Mesenteric fat pad (tissue), 1 donor: ENCODE measurements at places on chromosomes 7 and 10. TPM values are rescaled to one million over a fixed set of nuclear protein-coding genes. Genes with fewer than 3 reads are reported as not detected.

Gene RASA4B
- 16.3 TPM for total RNA-seq

DNA sequence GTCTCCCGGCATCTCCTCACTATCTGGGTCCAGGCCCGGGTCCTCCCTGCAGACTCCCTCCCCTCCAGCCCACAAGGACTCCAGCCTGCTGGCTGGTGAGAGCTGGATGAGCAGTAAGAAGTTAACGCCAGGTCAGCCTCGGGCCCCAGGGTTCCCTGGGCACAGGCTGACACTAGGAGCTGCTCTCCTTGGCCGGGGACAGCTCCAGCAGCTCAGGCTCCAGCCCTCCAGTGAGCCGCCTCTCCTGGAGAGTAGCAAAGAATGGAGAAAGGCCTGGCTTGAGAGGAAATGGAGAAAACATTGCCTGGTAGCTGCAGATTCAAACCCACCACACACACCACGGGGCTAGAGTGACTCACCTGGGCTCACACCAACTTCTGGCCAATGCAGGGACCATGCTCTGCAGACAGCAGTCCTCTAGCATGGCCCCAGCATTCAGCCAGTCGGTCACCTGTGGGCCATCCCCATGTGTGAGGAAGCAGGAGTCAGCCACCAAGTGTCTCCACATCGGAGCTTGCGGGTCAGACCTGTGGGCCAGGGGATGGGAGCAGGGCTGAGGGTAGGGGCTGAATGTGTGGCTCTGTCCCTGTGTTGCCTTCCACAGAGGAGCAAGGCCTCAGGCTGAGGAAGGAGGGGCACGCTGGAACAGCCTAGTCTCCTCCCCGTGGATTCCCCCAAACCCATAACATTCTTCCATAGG is 6.5 kb downstream of the SAP25 start:
- no peak for DNase-seq

- DNase-seq = no peak
Observed at GRCh38 chr10:119395280-119396007, 147.1 kb downstream of the RGS10 start.

GRCh38 chr10:7480742-7481367 is 70.0 kb upstream of the SFMBT2 start:
- DNase-seq = no peak

DNA sequence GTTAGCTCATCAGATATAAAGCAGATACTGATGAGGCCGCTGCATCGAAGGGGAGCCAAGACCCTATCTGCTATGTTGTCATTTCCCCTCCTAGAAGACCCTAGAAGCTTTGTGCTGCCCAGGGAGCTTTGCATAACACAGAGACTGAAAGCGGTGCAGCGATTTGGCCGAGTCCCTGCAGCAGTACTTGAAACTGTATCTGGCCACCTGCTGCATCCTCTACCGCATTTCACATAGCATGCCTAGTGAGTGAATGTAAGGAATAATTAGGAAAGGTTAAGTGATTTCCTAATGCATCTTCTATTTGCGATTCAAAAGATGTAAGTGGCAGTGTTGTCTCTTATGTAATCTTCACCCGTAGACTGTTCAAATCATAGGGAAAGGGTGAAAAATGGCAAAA is 106.7 kb downstream of the LRMDA start:
- no peak for DNase-seq

DNA sequence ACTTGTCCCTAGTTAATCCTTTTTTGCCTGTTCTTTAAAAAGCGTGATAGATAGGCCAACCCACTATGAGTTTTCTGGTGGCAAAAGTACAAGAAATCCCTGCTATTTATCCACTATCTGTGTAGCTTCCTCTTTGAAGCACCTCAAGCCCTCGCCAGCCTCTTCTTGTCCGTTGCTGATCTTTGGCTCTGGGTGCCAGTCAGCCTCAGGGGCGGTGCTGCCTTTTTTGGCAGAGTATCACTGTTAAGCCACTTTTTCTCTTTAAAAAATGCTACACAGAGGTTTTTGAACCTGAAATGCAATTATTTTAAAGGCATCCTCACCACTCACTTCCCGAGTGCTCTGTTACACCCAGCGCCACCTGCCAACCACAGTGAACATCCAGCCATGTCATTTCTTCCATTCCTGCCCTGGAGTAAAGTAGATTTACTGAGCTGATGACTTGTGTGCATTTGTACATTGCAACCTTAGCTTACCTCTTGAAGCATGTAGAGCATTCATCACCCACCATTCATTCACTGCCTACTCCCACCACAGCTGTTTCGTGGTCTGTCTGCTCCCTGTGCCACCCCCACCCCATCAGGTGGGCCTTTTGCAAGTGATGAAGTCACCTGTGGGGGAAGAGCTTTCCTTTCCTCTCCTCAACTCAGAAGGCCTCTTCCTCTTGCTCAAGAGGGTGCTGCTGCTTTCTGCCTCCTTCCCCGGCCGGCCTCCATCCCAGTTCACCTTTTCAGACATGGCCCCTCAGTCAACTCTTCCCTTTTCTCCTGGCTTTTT is 414.2 kb upstream of the GALNT17 start:
- no peak for DNase-seq

GRCh38 chr10:14063531-14064285 is 267.0 kb downstream of the FRMD4A start:
- no peak for DNase-seq

DNA sequence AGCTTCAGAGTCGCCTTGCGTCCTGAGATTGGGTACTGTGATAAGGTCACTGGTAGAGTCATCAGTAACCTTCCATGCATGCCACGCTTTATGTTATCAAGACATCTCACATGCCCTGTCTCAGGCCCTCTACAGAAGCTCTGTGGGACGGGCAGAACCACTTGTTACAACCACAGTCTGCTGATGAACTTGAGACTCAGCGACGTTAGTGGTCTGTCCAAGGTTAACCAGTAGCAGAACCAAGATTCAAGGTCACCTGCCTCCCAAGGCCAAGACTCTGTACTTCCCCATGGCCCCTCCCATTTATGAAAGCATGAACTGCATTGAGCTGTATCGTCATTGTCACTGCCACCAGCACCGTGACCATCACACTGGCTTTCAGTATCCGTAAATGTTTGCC is 15.0 kb downstream of the IQCE start:
- no peak for DNase-seq
